ENCODE measurements at places on chromosomes 2 and 18. TPM values are rescaled to one million over a fixed set of nuclear protein-coding genes. Genes with fewer than 3 reads are reported as not detected.

Gene ALPG
- 0.03 TPM for total RNA-seq

Gene NEB
- 0.03 TPM for total RNA-seq

Gene ALPP
- 0.45 TPM for total RNA-seq

Gene MFSD6
- total RNA-seq, result 3.8 TPM

Gene SAG
- total RNA-seq, result not detected

Gene CPLX4
- total RNA-seq, result not detected

DNA sequence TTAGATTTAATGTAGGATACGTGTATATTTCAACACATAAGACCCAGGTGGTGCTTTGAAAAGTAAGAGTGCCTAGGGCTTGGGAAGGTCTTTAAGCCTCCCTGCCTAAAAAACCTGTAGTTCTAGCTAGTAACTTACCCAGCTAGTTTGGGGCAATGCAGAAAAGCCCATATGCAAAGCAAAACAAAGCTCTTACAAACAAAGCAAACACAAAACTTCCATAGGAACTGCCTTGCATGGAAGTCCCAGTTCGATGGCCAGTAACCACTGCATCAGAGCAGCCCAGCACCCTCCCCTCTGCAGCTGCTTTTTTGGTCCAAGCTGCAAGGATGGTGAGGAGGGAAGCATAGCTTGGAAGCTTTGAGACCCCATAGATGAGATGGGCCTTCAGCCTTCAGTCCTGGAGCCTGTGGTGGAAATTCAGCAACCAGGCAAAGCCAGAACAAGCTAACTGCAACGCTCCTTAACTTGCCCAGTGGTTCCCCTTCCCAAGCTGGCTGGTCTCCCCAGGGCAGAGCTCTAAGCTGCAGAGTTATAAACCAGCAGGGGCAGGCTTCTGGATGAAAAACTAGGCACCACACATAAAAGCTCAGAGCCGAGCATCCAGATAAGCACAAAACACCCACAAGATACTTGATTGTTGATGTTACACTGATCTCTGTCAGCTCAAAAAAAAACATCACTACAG, 16.2 kb downstream of the C2orf76 start:
- H3K4me3 ChIP-seq, result no peak overlapping the region
- DNase-seq, result no peak
- no peaks in the 10 kb centered on the region for H3K4me1 ChIP-seq
- H3K36me3 ChIP-seq, result no peaks in the 10 kb centered on the region
- H3K27me3 ChIP-seq, result no peaks in the 10 kb centered on the region

GRCh38 chr2:9461079-9461478, 13.3 kb upstream of the IAH1 start:
- peaks cover 70% of the 10 kb centered on the region for H3K36me3 ChIP-seq
- no peak for DNase-seq
- no peaks in the 10 kb centered on the region for H3K4me1 ChIP-seq

DNA sequence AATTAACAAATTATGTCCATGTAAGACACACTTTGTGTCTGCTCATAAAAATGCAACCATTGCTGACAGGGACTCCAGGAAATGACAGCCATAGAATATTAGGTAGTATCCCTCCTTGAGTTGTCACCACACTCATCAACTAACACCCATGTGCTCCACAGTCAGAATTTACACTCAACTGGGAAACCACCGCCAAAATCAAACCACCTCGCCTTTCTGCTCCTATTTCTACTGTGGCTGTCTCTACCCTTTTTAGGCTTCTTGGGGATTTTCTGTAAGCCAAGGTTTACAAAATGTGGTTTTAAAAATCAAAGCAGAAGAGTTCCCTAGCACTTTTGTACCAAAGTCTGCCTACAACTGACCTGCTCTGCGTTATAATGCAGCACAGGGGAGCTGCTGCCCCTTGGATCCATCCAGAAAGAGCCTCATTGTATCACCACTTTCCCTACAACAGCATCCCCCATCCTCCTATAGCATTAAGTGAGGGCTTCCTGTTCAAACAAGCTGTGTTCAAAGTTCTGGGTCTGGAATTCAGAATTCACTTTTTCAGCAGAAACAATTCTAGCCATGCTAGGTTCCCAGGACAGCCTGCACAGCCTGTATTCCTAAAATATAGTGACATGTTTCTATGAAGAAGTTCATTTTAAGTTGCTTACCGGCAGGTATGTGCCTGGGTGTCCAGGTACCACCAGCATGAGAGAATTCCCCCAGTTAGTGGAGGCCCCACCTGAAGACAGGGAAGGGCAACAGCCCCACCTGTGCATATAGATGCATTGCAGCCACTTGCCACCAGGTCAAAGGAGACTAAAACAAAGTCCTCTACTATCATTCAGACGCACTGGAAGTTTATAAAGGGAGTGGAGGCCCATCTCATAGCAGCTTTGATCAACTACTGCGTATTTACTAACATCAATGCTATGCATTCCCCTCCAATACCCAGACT, 104.3 kb downstream of the MYO5B start:
- DNase-seq, result no peak
- no peaks in the 10 kb centered on the region for H3K4me1 ChIP-seq
- H3K27ac ChIP-seq, result no peak overlapping the region
- H3K4me3 ChIP-seq, result no peak overlapping the region

- H3K36me3 ChIP-seq, result no peaks in the 10 kb centered on the region
- DNase-seq, result no peak
- peaks cover 59% of the 10 kb centered on the region for H3K4me1 ChIP-seq
- H3K4me3 ChIP-seq, result no peak overlapping the region
These were observed 26.2 kb upstream of the TUBB6 start for GRCh38 chr18:12281861-12282260.

DNA sequence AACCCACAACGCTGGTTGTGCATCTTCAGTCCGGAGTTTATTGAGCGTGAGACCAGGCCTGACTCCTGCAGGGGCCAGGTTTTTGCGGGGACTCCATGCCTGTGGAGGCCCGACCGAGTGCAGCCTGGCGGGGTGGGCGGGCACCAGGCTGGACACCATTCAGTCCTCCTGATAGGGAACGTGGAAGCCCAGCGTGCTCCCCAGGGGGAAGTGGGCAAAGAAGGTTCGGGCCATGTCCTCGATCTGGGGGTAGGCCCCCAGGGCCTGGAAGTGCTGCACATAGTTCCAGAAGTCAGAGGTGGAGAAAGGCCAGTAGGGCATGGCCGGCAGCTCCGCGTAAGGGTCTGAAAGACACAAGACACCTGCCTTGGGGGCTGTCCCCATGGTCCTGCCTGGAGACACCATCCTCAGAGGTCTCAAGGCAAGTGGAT, 1.4 kb downstream of the OTOS start:
- peaks cover 5% of the 10 kb centered on the region for H3K36me3 ChIP-seq
- DNase-seq, result no peak
- H3K27ac ChIP-seq, result no peak overlapping the region
- H3K4me3 ChIP-seq, result no peak overlapping the region

GRCh38 chr2:136221026-136221425, 103.1 kb upstream of the CXCR4 start:
- DNase-seq, result no peak
- no peak overlapping the region for H3K27ac ChIP-seq
- H3K27me3 ChIP-seq, result no peaks in the 10 kb centered on the region
- peaks cover 14% of the 10 kb centered on the region for H3K4me1 ChIP-seq
- no peak overlapping the region for H3K4me3 ChIP-seq

DNA sequence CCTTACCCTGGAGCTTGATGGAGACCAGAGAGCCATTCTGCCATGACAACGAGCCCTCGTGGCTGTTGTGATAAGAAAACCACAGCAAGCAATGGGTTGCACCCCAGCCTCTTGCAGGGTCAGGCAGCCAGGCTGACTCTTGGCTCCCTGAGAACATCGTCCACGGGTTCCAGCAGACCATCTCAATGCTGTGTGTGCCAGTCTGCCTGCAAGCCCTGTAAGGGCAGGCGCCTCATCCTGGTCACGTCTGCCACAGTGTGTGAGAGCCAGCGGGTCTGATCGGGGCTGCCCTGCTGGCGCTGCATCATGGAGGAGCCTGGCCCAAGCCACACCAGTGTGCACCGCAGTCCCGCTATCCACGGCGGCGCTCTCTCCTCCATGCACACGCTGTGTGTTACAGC, 71.0 kb upstream of the MGAT4A start:
- H3K4me1 ChIP-seq, result no peaks in the 10 kb centered on the region
- no peak overlapping the region for H3K27ac ChIP-seq
- no peaks in the 10 kb centered on the region for H3K36me3 ChIP-seq

DNA sequence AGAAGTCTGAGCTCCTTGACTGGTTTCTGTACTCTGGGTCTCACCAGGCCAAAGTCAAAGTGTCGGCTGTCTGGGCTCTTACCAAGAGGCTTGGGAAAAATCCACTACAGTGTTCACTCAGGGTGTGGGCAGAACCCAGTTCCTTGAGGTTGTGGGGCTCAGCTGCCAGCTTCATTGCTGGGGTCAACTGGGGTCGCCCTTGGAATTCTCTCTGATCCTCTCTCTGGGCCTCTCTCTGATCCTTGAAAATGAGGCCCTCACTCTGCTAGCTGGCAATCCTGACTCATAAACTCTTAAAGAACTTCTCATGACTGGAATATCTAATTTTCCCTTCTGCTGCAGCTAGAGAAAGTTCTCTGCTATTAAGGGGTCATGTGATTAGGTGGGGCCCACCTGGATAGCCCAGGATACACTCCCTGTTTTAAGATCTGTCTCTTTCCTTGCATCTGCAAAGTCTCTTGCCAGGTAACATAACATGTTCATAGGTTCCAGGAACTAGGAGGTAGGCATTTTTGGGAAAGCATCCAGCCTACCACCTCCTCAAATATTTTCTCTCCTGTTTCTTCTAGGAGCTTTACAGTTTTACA, 66.3 kb downstream of the SP110 start:
- no peak overlapping the region for H3K4me3 ChIP-seq
- H3K36me3 ChIP-seq, result no peaks in the 10 kb centered on the region
- DNase-seq, result no peak

DNA sequence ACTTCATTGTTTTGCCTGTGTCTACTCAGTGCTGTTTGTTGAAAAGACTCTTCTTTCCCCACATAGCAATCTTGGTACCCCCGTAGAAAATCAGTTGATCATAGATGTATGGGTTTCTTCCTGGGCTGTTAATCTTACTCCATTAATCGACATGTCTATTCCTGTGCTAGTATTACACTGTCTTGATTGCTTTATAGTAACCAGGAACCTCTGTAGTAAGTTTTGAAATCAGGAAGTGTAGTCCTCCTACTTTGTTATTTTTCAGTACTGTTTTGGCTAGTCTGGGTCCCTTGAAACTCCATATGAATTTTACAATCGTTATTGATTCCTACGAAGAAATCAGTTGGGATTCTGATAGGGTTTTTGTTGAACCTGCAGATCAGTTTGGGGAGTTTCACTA, 78.8 kb upstream of the FAM136A start:
- DNase-seq, result no peak
- no peaks in the 10 kb centered on the region for H3K27me3 ChIP-seq
- H3K4me1 ChIP-seq, result no peaks in the 10 kb centered on the region

- no peaks in the 10 kb centered on the region for H3K27me3 ChIP-seq
- no peak overlapping the region for H3K27ac ChIP-seq
- no peaks in the 10 kb centered on the region for H3K36me3 ChIP-seq
- no peak for DNase-seq
- no peaks in the 10 kb centered on the region for H3K4me1 ChIP-seq
- H3K4me3 ChIP-seq, result no peak overlapping the region
These were observed 86.6 kb downstream of the LRP1B start for GRCh38 chr2:142044197-142044596.

- peaks cover 3% of the 10 kb centered on the region for H3K4me1 ChIP-seq
- H3K4me3 ChIP-seq, result no peak overlapping the region
- DNase-seq, result no peak
- H3K27ac ChIP-seq, result no peak overlapping the region
These were observed 75.8 kb downstream of the ACTR3 start for GRCh38 chr2:113965644-113966043.

DNA sequence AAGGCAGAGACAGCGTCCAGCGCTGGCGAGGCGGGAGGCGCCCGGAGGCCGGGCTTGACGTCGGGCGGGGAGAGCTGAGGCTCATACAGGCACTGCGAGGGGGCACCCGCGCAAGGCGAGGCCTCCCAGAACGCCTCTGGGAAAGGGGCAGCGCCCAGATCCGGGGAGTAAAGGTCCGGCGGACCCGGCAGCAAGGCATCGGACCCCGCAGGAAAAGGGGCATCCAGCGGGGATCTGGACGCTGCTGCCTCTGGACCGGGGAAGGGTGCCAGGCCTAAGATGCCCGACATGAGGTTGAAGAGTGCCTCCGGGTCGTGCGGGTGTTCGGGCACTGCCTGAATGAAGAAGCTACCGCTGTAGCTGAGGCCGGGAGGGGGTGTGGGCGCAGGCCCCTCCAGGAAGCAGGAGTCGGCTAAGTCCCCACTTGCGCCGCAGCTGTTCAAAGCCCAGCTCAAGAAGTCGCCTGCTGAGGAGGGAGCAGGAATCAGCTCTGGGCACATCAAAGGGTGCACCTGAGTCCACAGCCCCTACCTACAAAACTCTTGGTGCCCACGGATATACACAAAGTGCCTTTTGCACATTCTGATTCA, 937 bp downstream of the EGR4 start:
- no peak for DNase-seq
- no peak overlapping the region for H3K4me3 ChIP-seq
- no peak overlapping the region for H3K27ac ChIP-seq
- no peaks in the 10 kb centered on the region for H3K36me3 ChIP-seq
